ENCODE measurements at places on chromosomes 7 and 10.

DNA sequence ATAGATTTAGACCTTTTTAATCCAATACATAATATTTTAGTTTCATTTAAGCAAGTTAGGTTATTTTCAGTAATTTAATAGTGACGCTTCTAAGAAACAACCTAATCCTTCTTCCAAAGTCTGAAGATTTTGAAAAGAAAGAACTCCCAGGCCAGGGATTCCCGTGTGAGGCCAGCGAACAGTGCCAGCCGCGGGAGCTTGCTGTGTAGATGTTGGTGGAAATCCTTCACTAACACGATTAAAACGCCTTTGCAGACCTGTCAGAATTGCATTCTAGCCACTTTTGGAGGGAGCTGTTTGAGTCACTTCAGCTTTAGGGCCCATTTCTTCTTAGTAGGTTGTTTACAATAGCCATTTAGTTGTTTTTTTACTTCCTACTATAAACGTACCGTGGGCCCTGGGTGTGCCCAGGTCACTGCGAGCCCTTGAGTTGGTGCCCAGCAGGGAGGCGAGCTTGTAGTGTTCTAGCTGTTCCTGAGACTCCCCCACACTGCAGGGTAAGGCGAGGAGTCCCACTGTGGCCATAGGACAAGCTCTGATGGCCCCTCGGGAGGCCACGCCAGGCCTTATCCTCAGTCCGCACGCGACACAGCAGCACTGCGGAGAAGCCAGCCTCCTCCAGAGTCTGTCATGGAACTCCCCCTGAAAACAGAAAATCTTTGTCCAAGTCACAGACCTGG, 32.3 kb downstream of the PPP2R2D start:
- no peak for DNase-seq

GRCh38 chr7:78862411-78862900, 591.0 kb downstream of the MAGI2 start:
- no peak for DNase-seq

DNA sequence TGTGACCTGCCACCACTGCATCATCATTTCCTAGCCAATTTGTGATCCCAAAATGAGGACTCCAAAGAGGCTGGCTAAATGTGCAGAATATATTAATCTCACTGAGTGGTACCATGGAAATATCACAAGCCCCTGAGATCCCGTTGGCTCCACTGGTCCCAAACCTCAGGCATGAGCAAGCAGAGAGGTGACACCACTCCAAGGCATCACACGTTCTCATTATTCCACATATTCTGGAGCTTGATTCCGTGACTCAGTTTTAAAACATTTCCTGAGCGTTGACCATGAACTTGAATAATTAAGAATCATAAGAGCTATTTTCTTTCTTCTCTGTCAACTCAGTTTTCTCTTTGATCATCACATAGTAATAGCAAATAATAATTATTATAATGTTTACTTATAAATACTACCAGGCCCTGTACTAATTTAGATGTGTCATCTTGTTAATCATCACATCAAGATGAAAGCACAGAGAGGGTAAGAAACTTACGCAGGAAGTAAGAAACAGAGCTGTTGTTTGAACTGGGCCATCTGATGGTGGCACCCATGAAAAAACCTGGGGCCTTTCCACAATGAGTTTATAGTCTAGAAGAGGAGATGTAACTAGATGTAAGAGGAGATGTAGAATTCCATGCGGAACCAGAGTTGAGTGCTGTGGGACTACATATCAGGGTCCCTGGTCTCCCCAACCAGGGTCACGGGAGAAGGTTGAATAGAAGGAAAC, 3.5 kb downstream of the APBB1IP start:
- DNase-seq, result no peak

GRCh38 chr7:97846945-97847344, 25.3 kb downstream of the ASNS start:
- DNase-seq, result no peak

- no peak for DNase-seq
These were observed 104.8 kb downstream of the JAZF1 start for GRCh38 chr7:28075674-28076358.

GRCh38 chr7:121079425-121080169, 91.1 kb downstream of the CPED1 start:
- DNase-seq, result no peak

DNA sequence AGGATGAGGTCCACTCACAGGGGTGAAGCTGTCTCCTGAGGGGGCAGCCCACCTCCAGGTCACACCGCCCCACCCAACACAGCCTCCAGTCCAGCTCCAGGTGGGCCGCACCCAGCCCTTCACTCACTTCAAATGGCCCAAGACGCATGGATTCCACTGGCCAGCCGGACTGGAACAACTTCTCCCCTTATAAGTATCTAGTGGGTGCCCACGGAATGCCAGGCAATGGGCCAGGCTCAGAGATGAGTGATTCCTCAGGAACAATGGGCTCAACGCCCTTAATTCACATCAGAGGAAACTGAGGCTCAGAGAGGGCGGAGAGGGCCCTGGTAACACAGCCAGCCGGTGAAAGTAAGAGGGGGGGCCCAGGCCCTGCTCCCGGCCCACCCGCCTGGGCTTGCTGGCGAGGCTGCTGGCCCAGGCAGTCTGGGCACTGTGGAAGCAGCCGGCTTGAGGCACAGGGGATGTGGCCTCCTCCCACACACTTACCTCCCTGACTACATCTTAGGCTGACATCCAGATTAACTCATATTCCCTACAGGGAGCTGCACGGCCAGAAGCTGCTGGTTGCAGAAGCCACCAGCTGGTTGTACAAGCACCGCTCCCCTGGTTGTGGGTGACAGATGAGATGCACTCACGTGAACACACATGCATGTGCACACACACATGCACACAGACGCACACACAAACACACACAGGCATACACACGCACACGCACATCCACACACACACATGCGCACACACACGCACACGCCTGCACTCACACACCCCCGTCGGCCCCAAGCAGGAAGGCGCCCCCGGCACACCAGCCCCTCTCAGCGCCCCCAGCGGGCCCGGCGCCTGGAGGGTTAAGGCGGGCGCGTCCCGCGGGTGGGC, 1.0 kb upstream of the FAM20C start:
- DNase-seq, result no peak

DNA sequence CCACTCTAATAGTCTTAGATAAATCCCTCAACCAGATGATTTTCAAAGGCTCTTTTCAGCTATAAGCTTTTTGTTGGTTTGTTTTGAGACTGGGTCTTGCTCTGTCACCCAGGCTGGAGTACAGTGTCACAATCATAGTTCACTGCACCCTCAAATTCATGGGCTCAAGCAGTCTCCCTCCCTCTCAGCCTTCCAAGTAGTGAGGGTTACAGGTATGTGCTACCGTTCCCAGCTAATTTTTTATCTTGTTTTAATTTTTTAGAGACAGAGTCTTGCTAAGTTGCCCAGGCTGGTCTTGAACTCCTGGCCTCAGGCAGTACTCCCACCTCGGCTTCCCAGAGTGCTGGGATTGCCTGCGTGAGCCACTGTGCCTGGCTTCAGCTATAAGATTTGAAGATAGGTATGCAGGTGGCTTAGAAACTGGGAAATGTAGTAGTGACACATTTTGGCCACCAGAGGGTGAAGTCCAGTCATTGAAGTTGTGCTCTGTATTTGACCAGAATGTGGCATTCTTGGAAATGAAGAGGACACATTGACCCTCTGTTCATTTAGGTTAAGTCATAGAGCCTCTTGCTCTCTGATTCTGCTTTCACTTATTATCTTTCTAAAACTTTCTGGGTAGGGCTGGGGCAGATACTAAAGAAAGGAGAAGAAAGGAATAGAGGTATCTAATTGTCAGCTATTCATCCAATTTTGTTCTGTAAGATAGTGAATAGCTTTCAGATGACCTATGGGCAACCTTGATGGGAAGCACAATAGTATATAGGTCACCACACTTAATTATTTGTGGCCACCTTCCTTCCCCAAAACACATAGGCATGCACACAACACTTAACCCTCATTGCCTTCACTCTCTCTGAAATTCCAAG, 36.0 kb downstream of the R3HCC1L start:
- peak; percentile 6 for DNase-seq

- no peak for DNase-seq
These were observed 509.5 kb downstream of the DNAJB6 start for GRCh38 chr7:157846271-157846670.
